ENCODE measurements at places on chromosomes 11 and 22.

DNA sequence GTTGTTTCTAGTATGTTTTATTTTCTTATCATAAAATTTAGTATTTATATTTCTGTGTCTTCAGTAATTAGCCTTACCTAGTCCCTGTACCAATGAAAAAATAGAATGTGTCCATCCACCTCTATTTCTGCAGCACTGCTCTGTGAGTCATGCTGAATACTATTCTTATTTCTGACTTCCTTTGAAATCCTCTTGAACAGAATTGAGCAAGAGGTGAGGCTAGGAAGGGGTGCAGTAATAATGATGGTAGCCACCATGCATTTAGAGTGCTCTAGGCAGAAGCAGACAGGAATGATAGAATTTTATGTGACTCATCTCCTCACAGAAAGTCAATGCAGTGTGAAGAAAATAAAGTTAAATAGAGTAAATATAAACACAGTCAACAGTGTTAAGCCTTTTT, 60.0 kb downstream of the OR10A6 start:
- no peak for DNase-seq

DNA sequence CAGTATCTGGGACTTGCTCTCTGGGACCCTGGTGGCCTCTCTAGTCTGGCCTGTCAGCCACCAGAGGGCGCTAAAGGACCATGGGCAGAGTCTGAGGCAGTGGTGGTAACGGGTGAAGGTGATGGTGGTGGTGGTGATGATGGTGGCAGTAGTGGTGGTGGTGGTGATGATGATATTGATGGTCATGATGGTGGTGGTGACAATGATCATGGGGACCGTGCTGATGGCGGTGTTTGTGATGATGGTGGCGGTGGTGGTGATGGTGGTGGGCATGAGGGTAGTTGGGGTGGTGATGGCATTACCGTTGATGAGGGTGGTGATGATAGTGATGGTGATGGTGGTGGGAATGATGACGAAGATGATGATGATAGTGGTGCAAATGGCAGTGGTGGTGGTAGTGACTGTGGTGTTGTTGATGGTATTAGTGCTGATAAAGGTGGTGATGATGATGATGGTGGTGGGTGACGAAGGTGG, 16.0 kb downstream of the TRPM5 start:
- DNase-seq = peak; percentile 4

GRCh38 chr22:22099194-22099486, 116.6 kb upstream of the TOP3B start:
- DNase-seq = no peak

DNA sequence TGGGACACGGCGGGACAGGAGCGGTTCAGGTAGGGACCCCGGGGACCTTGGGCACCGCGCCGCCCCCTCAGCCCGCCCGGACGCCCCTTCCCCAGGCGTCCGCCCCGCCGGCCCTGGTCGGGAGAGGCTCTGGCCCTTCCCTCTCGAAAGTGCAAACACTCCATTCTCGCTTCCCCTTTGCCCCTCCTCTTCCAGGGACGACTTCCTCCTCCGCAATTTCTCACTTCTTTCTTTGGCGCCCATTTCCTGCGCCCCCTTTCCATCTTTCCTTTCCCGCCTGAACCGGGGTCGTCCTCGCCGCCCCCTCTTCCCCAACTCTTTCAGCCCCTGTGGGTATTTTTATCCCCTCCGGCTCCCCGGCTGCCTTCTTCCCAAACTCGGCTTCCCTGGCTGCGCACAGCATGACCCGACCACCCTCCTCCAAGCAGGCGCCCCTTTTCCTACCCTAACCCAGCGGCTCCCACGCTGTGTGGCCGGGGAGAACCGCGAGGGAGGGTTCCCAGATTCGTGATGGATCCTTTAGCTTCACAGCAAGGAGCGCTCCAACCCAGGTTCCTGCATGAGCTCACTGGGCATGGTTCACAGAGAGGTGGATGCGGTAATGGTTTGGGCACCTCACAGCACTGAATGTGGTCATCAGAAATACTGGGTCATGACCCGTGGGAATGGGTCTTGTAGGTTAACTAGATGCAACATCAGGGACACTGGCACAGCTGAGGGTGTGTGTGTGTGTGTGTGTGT, 689 bp downstream of the RAB39A start:
- DNase-seq = no peak

GRCh38 chr11:112163875-112164685, at the start of gene IL18:
Gene IL18 (minus strand): TSS chr11:112164094. CDS start chr11:112155053, 9,041 bp downstream.
- DNase-seq = no peak

GRCh38 chr22:31287818-31288495, 4.3 kb downstream of the PIK3IP1 start:
- no peak for DNase-seq

DNA sequence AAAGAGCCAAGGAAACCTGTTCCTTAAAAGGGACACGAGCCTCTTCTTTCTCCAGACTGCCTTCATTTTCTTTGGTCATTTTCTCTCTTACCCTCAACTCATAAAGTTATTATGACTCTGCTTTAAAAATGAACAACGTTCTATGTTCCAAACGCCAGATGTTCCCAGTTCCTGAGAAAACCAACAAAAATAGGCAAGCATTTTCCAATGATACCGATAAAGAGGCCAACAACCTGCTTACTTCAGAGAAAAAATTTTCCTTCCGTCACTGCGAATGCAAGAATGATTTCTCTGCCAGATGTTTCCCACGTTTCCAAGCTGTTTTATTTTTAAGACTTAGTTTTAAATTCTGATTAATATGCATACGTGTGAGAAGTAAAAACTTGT, 315 bp upstream of the TRPC6 start:
- no peak for DNase-seq

DNA sequence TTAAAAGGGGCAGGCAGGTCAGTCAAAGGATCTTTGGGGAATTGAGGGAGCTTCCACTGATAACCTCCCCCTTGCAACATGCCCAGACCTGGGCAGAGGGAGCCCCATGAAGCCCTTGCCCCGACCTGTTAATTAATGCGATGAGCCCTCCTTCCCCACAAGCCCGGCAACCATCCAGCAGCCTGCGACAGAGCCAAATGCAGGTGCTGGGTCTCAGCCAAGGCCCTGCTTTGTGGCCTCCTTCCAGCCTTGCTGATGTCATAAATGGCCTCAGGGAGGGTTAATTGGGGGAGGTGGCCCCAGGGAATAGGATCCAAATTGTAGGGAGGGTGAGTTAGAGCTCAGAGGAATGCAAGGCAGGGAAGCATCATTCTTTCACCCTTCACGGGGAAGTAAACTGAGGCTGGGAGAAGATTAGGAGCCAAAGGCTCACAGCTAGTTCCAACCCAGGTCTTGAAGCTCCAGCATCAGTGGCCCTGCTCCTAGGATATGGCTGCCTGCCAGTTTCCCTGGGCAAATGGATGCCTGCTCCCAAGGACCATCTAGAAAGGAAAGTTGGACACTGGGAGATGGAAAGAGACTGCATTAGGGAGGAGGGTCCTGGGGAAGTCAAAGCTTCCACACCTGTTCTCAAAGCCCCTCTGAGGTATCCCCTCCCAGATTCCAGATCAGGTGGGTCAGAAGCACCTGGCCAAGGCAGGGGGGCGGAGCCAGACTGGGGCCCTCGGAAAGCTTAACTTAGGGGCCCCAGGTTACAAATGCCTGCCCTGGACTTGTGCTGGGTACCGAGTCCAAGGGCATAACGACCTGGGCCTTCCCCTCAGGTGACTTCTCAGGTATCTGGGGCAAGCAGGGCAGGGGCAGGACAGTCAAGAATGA, 34.1 kb downstream of the LMO1 start:
- no peak for DNase-seq

- no peak for DNase-seq
Observed at GRCh38 chr22:38858492-38858891, 13.5 kb downstream of the CBX6 start.

GRCh38 chr11:57255618-57256017, 18.6 kb upstream of the APLNR start:
- no peak for DNase-seq

GRCh38 chr11:72190631-72191071, 1.3 kb upstream of the FOLR1 start:
- no peak for DNase-seq

DNA sequence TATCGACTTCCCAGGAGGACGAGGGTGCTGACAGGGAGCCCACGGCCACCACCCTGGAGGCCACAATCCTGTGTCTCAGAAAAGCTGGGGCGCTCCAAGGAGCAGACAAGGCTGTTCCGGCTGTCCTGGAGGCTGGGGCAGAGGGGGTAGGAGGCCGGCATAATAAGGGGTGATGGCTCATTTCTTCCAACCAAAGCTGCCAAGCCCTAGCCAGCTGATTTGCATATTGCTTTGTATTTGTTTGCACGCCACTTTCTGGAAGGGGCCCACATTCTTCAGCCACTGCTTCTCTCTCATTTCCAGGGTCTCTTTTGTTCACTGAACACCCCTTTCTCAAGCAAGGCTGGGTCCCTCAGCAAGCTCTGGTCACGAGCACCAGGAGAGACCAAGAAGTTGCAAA, 4.7 kb downstream of the PDE2A start:
- DNase-seq = no peak

DNA sequence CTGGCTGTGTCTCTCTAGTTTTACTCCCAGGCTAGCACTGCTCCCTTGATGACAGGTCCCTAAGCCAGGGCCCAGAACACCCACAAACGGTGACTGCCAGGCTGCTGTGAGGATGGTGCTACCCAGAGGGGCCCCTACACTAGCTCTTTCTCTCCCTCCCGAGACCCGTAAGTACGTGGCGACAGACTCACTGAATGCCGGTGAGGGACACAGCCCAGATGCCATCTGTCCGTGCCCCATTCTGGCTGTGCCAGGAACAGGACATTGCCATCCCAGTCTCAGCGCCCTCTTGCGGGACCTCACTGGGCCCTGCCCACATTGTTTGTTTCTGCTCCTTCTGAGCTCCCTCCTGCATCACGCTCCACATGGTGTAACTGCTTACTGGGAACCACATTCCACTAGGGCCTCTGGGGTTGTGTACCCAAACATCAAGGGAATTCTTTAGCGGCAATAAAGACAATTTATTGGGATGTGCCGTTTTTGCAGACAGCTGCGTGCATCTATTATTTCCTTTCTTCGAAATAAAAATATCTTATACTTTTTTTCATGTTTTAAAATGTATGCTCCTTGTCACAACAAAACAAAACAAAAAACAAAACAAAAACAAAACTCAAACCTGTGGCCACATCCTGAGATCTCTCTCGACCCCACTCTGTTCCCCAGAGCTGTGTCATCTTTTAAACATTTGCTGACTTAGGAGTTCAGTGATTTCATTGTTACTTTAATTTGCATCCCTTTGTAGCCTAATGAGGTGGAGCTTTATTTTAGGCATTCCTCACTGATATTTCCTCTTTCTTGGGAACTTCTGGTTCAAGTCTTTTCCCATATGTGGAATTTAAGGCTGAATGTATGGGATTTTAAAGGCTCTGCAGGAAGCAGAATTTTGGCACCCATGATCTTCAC, 4.4 kb upstream of the TPCN2 start:
- DNase-seq = peak; percentile 28

DNA sequence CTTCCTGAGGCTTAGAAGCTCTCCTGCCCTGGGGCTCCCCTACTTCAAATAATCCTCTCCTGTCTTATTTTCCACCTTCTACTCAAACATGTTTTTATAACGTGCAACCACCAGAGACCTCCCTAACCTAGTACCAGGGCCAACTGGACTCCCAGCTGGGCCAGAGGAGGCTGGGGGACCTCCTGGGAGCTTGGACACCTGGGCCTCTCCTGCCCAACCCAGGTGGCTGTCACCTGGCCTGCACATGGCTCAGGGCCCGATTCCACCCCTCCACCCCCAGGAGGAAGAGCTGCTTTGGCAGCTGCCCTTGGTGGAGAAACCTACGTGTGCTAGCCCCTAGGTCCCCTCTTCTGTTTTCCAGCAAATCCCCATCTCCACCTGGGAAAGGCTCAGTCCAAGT, 105.2 kb downstream of the ABTB2 start:
- DNase-seq = no peak

DNA sequence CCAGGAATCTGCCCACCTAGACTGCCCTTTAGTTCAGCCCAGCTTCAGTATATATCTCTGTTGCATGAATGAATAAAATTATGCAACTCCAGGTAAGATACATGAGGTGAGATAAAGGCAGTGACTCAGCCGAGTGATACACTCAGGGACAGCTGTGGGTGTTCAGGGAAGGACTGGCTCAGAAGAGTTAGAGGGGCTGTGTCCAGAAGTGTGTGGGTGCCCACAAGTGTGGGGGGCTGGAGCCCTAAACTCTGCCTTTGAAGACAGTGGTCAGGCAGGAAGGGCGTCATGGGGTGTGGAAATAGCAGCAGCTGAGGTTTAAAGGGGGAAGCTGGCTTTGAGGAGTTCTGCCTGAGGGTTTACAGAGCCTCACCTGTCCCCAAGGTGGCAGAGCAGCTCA, 8.3 kb downstream of the FTH1 start:
- no peak for DNase-seq

GRCh38 chr11:69166218-69167115, 10.7 kb downstream of the SMIM38 start:
- DNase-seq = peak; percentile 58

DNA sequence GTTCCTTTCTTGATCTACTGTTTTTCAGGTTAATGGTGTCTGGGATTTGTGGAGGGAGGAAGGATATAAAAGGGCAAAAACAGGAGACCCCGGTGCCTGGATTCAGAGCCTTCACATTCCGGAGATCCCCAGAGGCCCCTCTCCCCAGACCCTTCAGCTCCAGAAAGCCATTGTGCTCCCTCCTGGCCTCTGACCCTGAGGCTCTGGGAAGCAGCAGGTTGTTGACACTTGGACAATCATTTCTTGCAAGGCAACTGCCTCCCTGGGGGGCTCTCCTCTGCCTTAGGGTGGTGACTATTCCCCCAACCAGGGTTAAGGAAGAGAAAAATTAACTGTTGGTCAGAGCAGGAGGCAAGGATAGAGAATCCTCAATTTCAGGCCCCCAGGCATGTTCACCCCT, 86.9 kb upstream of the NNMT start:
- DNase-seq = no peak

DNA sequence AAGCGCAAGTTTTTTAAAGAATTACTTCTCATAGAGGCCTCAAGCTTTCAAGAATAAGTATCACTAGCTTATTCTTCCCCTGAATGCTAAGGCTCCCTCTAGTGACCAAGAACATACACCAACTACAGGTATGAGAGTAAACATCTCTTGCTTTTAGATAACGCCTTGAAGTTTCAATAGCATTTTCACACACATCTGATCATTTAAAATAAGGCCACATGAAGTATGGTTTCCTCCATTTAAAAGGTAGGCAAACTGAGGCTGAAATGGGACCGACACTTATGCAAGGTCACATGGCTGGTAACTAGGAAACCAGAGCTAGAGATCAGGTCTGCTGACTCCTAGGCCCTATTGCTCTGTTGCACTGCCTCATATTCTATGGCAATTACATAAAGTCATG, 66.5 kb downstream of the CCDC34 start:
- DNase-seq = peak; percentile 59

DNA sequence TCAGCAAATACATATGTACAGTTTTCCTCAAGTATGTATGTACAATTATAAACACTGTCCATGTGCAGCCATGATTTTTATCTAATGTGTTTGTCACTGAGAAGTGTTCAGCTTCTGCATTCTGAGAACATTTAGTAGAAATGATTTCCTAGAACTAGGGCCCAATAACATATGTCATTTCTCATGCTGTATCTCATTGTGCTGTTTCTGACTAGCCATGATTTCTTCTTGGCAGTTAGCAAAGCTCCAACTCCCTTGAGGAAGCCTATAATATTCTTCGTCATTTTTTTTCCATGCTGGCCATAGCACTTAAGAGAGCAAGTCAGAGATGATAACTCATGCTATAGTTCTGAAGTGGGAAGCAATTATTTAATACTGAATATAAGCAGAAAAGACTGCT, 187.8 kb downstream of the DDX10 start:
- no peak for DNase-seq

GRCh38 chr11:19580646-19581045, 132.0 kb upstream of the NAV2 start:
- no peak for DNase-seq

GRCh38 chr11:33700502-33701271, at the start of gene C11orf91:
Gene C11orf91 (minus strand): TSS chr11:33700826. CDS start chr11:33700740, 86 bp downstream.
- DNase-seq = peak; percentile 93
